ENCODE measurements at places on chromosomes 4 and X.

- peak; percentile 35 for DNase-seq
Observed at GRCh38 chrX:49041744-49042580, 1.2 kb downstream of the TFE3 start.

- DNase-seq: peak; percentile 98
Observed at GRCh38 chr4:113547487-113548042, 214.0 kb downstream of the CAMK2D start.

GRCh38 chrX:53599781-53600396, 86.6 kb downstream of the HUWE1 start:
- DNase-seq: no peak

DNA sequence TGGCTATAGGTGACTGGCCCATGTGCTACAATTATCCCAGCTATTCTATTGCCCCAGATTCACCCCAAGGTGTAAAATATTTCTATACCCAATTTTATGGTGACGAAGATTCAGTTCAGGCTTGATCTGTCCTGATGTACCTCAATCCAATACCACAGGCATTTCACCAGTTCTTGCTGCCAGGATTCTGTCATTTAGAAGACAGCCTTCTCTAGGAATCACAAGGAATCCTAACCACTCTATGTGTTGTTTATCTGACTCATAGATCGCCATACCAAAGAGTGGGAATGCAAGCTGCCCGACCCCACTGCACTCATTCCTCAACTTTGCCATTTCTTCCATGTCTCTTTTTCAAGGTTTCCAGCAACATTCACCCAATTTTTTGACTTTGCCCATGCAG, 355.0 kb upstream of the EMCN start:
- DNase-seq: peak; percentile 29

- DNase-seq: peak; percentile 10
Observed at GRCh38 chrX:56986138-56986537, 9.2 kb downstream of the SPIN3 start.

DNA sequence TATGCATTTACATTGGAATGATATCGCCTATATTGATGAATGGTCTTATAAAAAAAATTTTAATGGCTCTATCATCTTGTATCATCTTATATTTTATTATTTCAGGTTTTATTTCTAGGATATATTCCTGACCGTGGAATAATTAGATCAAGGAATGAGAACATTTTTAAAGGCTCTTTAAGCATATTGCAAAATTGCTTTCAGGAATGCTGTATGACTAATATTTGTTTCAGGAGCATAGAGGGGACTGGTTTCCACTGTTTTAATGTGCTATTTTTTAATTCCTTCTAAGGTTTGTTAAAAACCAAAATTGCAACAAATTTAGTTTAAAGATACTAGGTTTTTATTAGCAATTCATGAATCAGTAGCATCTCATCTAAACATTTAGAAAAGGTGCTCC, 120.2 kb downstream of the BMPR1B start:
- DNase-seq: peak; percentile 49

DNA sequence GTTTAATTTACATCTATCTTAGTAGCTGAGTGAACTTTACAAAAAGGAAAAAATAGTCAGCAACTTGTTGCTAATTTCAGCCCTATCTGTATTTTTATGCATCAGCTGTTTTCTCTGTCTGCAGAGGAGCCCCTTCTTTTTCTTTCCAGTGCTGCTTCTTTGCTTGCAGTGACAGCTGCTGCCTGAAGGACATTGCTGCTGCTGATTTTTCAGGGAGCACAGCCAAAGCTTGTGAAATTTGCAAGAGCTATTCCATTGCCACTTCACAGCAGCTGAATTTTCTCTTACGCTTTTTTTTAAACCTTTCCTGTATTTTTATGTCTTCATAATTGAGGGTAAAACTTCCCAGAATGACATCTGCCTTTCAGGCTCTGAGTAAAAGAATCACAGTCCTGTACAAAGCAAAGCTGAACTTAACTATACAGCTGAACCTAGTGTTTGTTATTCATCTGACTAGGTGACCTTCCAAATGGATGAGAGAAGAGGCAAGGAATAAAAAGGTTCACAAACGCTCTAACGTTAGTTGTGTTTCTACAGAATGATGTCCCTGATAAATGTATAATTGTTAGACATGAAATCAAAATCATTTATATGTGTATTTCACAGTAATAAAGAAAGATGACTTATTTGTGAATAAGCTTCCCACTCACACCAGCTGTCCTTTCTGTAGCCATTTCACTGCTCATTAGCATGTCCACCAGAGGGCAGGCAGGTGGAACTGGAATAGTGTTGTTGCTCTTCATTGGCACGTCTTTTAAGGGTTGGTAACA, 541.4 kb downstream of the ADGRL3 start:
- DNase-seq: peak; percentile 2

DNA sequence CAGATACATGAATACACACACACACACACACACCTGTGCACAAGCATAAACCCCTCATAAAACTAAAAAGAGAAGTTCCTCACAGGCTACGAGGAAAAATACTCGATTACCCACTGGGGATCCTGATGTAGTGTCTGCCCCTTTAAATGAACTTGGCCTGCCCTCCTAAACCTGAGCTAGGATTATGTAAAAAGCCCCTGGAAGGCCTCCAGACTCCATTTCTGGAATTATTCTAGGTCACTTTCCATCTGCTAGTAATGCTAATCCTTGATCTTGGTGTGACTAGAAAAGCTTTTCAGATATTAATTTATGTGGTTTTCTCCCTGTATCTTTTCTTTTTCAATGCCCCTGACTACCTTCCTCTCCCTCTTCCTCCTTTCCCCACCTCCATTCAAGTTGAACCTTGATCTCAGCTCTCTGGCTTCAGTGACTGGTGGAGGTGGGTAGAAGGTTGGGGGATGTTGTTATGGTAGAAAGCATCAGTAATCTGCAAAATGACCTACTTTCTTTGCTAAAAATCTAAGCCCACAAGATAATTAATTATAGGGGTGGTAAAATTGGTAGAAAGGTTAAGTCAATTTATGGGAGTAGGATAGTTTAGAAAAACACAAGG, 25.5 kb upstream of the ZNF330 start:
- DNase-seq: no peak

- DNase-seq: no peak
Observed at GRCh38 chr4:113981591-113981990, 2.1 kb upstream of the ARSJ start.

DNA sequence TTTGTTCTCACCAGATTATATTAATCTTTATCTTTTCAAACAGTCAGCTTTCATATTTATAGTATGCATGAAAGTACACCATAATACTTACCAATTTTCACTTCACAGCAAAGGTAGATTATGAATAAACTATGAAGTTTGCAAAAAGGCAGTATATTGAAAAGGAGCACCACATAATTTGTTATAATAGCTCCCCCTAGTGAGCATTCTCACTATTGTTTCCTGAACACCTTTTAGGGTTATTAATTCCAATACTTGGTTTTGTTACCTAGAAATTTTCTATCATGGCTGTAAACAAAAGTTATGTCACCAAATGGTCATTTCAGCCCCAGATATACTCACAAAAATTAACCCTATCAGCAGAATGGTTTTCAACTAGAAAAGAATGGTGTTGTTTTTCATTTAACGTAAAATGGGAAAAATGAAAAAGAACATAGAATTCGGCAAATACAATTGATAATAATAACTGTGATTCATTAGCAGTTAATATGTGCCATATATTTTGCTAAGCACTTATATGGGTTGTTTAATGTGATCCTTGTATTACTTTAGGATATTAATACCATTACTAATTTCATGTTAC, 30.2 kb upstream of the NKX6-1 start:
- peak; percentile 33 for DNase-seq

GRCh38 chr4:183823434-183823833, 81.7 kb upstream of the STOX2 start:
- peak; percentile 98 for DNase-seq

DNA sequence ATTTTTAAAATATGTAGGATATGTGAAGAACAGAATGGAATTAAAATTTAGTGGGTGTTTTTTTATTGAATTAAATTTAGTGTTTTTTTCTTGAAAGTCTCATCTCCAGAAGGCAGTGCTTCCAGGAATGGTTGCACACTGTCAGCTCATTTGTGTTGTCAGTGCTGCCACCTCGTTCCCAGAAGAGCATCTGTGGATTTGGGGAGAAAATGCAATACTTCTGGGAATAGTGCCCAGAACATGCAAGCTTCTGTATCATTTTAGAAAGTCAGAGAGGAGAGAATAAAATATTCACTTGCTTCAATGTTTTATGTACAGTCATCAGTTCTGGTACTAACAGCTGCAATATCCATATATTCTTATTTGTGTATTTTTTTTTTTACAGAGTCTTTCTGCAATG, 608.8 kb downstream of the PCDH7 start:
- no peak for DNase-seq

- DNase-seq: peak; percentile 38
Observed at GRCh38 chrX:102959471-102959870, 22.4 kb downstream of the RAB40AL start.

DNA sequence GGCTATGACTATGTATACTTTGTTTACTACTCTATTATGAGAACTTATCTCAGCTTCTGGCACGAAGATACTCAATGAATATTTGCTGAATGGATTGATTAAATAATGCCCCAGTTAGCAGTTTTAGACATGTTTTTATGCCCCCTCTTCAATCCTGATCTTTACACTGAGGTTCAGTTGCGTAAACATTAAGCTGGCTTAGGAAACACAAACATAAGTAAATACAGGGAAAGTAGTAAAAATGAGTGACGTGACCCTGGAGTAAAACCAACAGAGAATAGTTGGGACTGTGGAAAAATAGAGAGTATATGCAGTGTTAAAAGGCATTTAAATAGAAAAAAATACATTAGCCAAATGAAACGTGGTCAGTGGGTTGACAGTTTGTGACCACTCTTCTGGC, 387.0 kb upstream of the ACTRT1 start:
- no peak for DNase-seq

DNA sequence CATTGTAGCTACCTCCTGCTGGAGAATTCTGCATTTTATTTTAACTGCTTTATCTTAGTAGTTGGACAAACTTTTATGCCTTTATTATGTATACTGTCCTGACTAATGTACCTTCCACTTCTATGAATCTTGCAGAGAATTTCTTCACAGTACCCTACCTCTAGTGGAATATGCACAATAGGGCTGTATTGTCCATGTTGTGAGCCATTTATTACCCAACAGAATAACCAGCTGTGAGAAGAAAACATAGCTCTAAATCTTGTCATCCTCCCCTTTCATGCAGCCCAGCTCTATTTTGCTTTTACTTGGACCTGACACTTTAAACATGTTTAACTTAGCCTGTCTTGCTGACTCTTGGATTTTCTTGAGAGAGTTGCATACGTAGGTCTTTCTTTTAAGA, 56.2 kb downstream of the MCUB start:
- DNase-seq: no peak

DNA sequence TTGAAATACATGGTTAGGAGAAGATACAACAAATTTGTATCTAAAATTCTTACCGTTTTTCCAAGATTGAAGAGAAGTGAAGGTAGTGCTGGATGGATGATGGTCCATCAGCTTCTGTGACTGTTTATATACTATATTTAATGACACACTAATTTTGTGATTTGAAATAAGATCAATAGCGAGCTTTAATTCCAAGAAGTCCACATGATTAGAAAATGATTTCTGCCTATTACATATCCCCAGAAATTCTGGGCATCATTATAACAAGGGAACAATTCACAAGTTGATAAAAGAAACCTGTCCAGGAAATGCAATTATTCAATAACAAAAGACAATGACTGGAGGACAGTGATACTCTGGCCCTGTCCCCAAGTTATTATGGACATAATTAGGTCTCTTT, at the start of gene CSN2:
Gene CSN2, minus strand, starts transcription at position 101 of the 400 bp plus-strand sequence. CDS start 4,733 bp downstream, outside the sequence.
- DNase-seq: no peak

DNA sequence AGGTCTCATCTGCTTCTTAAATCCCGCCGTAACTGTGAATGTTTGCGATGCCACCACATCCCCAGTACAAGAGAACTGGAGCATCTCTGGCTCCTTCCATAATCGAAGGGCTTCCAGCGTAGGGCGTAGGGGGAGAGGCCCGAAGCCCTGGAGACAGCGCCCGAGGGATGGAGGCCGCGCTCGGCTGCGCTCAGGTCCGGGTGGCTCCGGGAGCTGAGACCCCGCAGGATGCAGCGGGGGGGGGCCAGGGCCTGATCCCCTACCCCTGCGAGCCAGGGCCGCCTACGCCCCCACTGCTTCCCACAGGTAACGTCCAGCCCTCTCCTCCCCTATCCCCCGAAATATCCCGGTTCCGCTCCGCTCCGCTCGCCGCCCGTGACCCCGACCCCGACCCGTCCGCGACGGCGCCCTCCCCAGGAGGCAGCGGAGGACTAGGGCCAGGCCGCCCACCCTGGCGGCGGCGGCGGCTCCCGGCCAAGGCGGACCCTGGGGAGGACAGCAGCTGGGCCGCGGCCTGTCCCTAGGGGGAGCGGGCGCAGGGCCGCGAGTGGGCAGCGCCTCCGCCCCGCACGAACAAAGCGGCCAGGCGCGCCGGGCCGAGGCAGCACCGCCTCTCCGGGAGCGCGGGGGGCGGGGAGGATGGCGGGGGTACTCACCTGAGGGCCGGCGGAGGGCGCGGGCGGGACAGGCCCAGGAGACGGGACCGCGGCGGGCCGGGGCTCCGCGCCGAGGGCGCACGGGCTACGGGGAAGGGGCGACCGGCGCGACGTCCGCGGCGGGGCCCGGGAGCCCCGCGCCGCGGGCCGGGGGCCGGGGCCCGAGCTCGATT, 723 bp downstream of the WDFY3 start:
- peak; percentile 16 for DNase-seq

DNA sequence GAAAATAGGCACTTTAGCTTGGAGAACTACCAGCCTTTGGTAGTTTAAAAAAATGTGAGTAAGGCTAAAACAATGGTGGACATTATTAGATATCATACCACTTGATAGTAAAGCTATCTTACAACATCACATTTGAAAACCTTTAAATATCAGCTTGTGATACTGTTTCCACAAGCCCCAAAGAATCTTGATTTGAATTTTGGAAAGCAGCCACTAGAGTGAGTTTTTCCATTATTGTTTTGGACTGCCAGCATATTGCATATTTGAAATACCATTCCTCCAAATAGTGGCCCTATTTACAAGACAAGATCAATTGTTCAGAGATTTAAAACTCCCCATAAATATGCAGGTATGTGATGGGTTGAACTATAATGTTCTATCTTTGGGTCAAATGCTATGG, 303.0 kb upstream of the PRPS2 start:
- no peak for DNase-seq

DNA sequence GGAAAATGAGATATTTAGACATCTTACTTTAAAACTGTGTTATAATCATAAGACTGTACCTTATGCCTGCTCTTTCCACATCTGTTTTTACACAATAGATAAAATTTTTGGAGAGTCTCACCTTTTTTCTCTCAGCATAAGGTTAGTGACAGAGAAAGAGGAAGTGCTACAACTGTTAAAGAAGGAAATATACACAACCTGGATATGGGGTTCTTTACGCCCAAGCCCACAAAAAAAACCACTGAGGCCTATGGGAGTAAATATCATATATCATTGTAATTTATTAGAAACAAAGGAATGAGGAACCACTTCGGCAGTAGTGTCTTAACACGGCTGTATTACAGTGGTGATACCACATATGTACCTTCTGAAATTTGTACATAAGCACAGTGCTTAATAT, 265.9 kb upstream of the GK2 start:
- no peak for DNase-seq

DNA sequence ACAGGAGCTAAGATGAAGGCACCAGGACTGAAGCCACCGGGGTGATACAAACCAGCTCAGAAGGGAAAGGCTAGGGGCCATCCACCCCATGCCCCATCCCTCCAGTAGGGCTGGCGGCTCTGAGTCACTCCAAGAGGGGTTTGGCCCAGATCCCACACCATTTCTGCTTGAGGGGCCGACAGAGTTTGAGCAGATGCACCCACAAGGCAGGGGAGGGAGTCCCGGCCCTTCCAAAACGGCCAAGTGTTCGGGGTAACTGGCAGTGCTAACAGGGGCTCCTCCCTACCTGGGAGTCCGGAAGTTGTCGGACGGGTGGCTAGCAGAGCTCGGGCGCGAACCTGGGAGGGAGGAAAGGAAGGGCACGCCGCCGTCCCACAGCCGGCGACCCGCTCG, 412 bp downstream of the SLC10A3 start:
- peak; percentile 19 for DNase-seq

All from renal cortical epithelial cell (primary cell).